ENCODE measurements at places on chromosomes 2 and 18.

- no peak for DNase-seq
These were observed 47.9 kb downstream of the L3MBTL4 start for GRCh38 chr18:6366776-6367175.

- DNase-seq = no peak
These were observed 41.8 kb upstream of the OTX1 start for GRCh38 chr2:63008838-63009237.

DNA sequence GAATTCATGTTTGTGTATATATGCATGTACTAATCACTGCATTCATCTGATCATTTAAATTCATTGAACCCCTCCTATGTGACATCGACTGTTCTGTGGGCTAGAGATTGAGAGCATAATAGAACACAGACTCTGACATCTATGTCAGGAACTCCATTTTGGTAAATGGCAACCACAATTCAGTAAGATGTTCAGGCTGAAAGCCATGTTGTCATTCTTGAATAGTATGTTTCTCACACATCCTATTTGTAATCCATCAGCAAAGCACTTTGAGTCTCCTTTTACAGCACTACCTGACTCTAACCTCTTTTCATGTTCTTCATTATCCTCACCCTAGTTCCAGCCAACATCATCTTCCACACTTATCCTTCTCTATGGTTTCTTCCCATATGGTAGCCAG lies 413.8 kb upstream of the MEX3C start:
- no peak for DNase-seq

DNA sequence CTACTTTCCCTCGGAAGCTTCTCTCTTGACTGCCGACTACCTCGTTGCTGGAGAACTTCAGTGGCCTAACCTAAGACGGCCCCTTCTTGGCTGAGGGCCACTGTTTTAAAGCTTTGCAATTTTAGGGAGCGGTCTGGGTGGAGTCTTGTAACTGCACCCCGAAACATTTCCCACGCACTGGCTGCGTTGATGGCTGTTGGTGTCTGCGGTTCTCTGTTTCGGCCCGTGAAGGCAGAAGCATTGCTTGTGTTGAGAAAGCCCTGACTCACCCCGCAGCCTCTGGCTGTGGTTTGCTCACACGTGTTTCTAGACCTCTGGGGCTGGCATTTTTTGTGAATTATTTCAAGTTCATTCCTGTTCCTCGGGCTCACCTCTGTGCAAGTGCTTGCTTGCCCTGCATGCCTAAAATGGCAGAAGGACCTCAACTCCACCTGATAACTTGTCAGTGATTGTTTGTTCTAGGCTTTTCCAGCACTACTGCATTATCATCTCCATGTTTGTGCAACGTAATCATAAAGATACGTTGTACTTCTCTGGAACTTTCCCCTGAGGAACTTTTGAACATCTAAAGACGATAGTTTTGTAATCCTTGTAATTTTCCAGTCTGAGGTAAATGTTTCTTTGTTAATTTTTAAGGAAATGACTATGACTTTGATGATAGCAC lies 94.2 kb upstream of the DLX2 start:
- no peak for DNase-seq

GRCh38 chr18:2636126-2636631 lies 19.3 kb upstream of the SMCHD1 start:
- DNase-seq = no peak

- no peak for DNase-seq
These were observed 9.2 kb upstream of the WDR33 start for GRCh38 chr2:127820080-127820668.

- no peak for DNase-seq
These were observed 144.3 kb downstream of the VAPA start for GRCh38 chr18:10057894-10058791.

GRCh38 chr2:119197529-119198239 lies 25.9 kb upstream of the STEAP3 start:
- DNase-seq = no peak

DNA sequence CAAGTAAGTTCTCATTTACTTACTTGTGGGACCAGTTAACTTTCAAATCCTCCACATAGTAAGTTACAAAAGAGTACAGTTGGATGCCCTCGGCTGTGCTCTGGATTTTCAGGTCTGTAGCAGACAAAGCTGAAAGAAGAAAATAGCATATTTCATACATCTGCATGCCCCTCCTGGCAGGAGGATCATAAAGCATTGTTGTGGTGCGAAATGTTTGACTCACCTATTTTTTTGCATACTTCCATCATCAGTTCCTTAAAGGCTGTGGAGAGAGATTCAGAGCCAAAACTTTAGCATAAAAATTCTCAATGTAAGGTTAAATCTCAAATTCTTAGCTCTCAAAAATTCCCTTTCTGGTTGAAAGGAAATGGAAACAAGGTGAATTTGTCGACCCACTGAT lies 70.8 kb upstream of the LPIN2 start:
- no peak for DNase-seq

GRCh38 chr2:238446371-238446770 lies 19.6 kb downstream of the ASB1 start:
- no peak for DNase-seq

DNA sequence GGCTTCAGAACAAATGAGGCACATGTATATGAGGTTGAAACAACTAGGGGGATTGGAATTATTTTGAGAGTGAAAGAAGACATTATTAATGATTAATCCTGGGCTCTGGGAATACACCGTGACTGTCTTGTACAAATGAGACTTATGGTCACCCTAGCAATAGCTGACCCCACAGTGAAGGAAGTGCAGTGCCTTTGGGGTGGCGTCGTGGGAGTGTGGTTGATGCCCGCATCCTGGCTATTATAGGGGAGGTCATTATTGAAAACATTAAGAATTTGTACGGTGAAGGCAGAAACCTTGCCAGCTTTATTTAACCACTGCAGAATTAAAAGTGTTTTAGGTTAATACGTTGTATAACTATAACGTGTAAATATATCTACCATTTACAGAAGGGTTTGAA lies 296.7 kb downstream of the CYRIA start:
- no peak for DNase-seq

- no peak for DNase-seq
These were observed 1345.8 kb upstream of the LRRTM1 start for GRCh38 chr2:81650048-81650971.

GRCh38 chr2:84486441-84487115 lies 27.5 kb upstream of the SUCLG1 start:
- no peak for DNase-seq

- DNase-seq = no peak
These were observed 957.7 kb upstream of the GYPC start for GRCh38 chr2:125698280-125698679.

GRCh38 chr18:3062798-3063680 lies 50.1 kb upstream of the LPIN2 start:
- peak; percentile 40 for DNase-seq

DNA sequence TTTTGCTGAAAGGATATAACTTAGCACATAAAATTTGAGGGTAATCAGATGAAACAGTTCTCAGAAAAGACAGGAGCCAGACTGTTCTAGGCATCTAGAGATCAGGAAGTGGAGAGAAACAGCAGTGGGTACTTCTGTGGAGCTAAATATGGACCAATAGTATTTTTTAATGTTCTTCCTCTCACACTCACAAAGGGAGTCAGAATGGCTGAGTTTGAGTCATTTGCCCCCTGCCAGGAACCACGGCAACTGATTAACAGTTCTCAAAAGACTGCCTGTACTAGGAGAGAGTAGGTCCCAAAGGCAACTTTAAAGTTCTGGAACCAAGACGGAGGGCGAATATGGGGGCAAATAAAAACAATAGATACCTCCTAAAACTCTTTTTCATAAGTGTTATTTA lies 107.5 kb downstream of the GULP1 start:
- no peak for DNase-seq

GRCh38 chr2:219452361-219453317 lies 18.0 kb downstream of the SPEG start:
- DNase-seq = no peak

- DNase-seq = no peak
These were observed 294.8 kb upstream of the NRP2 start for GRCh38 chr2:205387350-205388055.

- DNase-seq = no peak
These were observed 53.8 kb downstream of the RNF144A start for GRCh38 chr2:6970976-6971480.

DNA sequence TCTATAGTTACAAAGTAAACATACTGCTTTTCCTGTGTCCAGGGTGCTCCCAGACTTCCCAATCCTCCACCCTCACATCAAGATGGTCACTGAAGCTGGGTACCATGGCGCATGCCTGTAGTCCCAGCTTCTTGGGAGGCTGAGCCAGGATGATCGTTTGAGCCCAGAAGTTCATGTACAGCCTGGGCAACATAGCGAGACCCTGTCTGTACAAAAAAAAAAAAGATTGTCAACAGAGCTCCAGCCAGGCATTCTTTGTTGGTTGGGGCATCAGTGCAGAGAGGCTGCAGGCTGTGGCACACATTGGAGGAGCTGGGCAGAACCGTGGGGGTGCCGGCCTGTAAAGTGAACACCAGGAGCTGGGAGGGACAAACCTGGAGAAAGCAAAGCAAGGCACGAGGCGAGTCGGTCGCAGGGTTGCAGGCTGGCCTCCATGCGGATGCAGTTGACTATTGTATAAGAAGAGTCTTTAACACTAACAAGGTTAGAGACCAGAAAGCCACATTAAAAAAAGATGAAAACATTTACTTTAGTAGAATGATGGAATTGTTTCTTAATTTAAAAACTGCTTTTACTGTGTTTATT lies 51.8 kb downstream of the ACOXL start:
- DNase-seq = no peak

GRCh38 chr2:175579646-175580045 lies 398.1 kb upstream of the ATP5MC3 start:
- no peak for DNase-seq

DNA sequence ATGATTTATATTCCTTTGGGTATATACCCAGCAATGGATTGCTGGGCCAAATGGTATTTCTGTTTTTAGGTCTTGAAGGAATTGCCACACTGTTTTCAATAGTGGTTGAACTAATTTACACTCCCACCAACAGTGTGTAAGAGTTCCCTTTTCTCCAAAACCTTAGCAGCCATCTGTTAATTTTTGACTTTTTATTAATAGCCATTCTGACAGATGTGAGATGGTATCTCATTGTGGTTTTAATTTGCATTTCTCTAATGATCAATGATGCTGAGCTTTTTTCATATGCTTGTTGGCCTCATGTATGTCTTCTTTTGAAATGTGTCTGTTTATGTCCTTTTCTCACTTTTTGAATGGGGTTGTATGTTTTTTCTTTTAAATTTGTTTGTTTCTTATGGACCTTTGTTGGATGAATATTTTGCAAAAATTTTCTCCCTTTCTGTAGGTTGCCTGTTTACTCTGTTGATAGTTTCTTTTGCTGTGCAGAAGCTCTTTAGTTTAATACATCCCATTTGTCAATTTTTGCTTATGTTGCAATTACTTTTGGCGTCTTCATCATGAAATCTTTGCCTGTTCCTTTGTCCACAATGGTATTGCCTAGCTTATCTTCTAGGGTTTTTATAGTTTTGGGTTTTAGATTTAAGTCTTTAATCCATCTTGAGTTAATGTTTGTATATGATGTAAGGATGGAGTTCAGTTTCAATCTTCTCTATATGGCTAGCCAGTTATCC lies 119.7 kb upstream of the XIRP2 start:
- DNase-seq = no peak

- DNase-seq = no peak
These were observed 514 bp upstream of the EPB41L5 start for GRCh38 chr2:120012363-120012762.

DNA sequence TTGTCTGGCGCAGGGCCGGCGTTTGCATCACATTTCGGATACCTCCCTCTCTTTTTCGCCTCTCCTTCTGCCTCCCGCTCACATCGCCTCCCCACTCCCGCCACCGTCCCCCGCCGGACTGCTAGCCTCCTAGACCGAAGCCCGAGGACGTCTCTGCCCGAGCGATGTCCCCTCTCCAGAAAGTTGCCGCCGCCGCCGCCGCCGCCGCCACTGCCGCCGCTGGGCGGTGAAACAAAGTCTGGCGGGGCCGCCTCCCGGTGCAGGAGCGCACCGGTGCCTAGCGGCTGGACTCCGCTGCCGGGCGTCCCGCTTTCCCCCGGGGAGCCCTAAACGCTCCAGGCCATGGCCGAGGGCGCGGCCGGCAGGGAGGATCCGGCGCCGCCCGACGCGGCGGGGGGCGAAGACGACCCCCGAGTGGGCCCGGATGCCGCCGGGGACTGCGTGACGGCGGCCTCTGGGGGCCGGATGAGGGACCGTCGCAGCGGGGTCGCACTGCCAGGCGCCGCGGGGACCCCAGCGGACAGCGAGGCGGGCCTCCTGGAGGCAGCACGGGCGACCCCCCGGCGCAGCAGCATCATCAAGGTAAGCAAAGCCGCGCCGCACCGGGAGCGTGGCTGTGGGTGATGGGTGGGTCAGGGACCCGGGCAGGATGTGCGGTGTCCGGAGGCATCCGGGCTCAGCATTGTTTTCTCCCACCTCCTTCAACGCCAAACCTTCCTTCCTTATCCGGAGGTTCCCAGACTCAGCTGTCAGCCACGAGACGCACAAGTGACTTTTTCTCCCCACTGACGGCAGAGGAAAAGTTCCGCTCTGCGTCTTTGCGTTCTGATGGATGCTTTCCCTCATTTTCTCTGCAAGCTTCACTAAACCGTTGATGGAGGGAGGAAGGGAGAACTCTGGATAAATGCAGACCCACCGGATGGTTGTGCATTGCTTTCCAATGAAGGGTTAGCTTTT lies 643 bp downstream of the PLCL1 start:
- no peak for DNase-seq

GRCh38 chr2:220147161-220148038 lies 520.0 kb downstream of the SLC4A3 start:
- DNase-seq = no peak

- DNase-seq = no peak
These were observed 223.0 kb upstream of the DOK6 start for GRCh38 chr18:69177702-69178101.

GRCh38 chr2:38836791-38837190 lies 38.9 kb downstream of the DHX57 start:
- no peak for DNase-seq
